CD4-positive, alpha-beta T cell treated with Interleukin-10 for 1 hour (primary cell): ENCODE measurements at places on chromosomes 4 and X.

DNA sequence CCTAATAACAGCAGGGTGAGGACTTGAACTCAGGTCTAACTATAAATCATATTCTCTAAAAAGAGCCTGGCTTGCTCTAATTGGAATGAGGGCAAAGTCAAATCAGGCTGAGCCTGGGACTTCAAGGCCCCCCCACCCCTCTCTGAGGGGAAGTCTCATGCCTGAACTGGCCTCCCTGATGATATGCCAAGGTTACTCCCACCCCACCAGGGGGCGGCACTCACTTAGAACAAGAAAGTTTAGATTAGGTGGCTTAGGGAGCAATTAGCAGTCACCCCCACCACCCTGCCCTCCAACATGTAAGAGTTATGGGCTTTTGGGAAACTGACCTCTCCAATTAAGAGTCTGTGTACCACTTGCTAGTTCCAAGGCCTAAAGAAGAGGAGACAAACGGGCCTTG lies 2.7 kb downstream of the FOXO4 start:
- peak; percentile 82 for DNase-seq

DNA sequence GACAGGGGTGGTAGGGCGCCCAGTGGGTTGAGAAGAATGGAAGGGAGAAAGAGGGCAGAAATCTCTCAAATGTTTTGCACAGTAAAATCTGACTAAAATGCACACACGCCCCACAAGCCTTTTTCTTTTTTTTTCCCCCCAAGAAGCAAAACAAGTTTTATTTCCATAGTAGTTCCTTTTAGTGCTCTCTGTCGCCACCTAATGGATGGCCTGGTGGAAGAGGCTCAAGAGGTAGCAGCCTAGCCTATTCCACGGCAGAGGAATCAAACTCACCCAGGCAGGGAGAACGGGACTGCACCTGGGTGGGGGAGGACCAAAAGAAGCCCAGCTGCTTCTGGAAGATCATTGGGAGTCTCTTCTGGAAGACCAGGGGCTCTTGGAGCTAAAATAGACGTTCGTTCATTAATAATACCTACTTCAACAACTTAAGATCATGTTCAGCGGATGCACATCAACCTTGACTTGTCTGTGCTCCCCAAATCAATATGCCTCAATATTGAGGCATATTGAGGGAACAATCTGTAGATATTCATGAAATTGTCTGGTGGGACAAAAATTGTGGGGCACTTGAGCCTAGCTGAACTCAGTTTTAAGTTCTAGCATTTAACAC lies 31.6 kb upstream of the IRAK1 start:
- DNase-seq, result peak; percentile 76

DNA sequence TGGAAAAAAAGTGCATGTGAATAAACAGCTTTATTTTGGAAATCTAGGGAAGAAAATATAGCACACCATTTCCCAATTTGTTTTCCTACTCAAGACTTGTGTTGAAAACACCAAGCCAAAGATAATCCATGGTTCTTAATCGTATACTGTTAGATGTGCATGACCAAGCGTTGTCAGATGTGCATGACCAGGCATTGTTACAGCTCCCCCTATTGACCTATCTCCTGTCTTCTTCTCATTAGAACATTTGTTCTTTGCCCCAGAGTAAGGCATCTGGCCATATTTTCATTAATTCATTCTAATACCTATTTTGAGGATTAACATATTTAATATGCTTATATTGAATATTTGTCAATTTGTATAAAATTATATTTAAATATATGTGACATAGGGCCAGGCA lies 14.4 kb upstream of the VCX start:
- DNase-seq, result no peak

GRCh38 chr4:120731561-120731960 lies 191.0 kb downstream of the PRDM5 start:
- DNase-seq, result no peak

DNA sequence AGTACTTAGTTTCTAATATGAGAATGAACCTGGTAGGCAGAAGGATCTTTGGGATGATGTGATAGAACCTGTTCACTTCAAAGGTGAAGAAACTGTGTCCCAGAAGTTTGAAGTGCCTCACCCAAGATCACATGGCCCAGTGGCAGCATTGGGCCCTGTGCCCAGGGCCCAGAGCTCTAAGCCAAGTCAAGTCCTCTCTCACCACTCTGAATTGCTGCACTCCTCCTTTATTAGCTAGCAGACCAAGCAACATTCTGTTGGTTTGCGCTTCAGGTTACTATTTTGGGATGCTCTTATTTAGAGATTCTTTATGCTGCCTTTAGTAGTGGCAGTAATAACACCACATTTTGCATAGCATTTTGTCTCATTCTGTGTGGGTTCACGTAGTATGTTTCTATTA lies 82.7 kb downstream of the PARM1 start:
- DNase-seq, result no peak

DNA sequence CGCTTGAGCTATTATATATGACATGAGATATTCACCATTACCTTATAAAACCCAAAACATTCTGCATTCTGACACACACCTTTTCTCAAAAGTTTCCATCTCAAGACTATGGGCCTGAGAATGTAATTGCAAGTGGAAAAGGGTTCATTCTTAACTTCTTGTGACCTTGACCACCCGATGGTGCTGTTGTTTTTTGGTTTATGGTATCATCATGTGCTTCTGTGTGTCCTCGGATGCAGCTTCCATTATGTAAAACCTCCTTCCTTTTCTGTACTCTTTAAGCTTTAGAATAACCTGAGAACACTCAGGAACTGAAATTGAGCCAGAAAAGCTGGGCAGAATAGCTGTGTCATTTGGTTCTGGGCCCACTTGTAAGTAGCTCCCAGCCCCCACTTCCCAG lies 16.2 kb upstream of the PUDP start:
- DNase-seq, result no peak

GRCh38 chr4:32226204-32226603 lies 1506.0 kb downstream of the PCDH7 start:
- no peak for DNase-seq

DNA sequence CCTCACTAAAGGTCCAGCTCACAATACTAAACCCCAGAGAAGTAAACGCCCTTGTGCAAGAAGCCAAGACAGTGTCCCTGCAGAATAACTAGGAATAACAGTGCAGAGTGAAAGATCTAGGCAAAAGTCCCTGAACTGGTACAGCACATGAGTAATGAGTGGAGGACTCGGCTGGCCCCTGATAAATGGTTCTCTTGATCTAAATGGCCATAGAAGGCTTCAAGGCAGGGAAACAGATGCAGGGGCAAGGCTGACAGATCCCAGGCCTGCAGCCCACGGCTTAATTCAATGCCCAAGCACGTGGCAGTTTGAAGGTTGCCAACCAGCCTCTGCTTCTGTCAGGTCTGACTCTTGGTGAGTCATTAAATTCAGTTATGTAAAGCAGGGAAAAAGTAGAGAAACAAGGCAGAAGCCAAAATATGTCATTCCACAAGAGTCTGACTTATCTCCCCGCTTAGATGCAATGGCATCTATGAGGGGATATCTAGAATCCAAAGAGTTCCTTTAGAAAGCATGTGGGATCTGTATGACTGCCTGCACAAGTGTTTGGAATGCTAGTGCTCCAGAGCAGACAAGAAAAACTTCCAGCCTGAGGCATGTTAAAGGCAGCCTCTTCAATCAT lies 121.3 kb downstream of the PRDM5 start:
- DNase-seq, result no peak

DNA sequence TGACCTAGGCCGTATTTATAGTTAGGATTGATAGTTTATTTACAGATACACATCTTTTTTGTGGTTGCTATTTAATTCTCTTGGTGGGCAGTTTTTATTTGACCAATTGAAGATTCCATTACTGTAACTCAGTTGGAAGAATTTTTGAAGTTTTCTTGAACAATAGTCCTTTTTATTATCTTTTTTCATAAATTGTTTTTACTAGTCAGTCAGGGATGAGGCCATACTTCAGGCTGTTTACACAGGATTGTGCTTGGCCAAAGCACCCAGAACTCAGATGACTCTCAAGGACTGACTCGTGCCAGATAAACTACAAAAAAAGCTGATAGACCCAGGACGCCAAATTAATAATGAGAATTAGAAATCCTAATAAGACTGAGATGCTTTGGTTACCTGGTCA lies 7.0 kb downstream of the HERC3 start:
- no peak for DNase-seq

DNA sequence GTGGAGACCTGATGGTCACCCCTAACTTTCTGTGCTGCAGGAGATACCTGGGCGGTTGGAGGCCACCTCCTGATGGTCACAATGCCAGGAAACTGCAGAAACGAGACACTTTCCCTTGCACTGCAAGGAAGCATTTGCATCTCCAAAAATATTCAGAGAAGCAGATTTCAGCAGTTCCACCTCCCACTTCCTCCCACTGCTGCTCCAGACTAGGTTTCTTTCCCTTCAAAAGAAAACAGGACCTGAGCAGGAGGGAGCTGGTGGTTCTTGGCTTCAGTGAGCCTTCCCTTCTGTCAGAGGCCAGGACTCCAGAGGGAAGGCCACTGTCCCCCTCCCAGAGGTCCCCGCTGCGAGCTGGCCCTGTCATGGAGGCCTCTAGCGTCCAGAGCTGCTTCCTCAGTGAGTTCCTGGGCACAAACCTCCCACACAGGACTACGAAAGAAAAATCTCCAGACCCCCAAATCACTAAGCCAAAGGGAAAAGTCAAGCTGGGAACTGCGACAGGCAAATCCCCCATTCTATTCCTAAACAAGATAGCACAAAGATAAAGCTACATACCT lies 35.9 kb downstream of the GPM6B start:
- DNase-seq, result no peak

DNA sequence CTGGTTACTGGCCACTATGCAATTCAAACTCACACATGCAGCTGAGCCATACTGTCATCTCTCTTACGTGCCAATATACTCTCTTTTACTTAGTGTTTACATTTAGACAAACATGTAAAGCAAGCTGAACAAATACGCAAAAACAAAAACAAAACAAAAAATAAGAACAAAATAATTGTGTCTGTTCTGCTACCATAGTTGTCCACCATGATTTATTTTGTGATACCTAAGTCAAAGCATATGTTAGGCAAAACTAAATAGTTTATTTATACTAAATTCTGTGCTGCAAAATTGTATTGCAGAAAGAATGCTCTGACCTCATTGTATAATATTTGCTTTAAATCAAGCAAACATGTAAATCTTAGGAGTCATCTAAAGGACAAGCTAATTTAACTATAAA lies 943.2 kb upstream of the AGA start:
- no peak for DNase-seq

GRCh38 chr4:144350706-144351105 lies 210.2 kb upstream of the GYPA start:
- no peak for DNase-seq

- no peak for DNase-seq
Observed at GRCh38 chrX:9730752-9731151, 34.9 kb downstream of the GPR143 start.

GRCh38 chr4:123444290-123444731 lies 47.7 kb downstream of the SPRY1 start:
- peak; percentile 15 for DNase-seq

DNA sequence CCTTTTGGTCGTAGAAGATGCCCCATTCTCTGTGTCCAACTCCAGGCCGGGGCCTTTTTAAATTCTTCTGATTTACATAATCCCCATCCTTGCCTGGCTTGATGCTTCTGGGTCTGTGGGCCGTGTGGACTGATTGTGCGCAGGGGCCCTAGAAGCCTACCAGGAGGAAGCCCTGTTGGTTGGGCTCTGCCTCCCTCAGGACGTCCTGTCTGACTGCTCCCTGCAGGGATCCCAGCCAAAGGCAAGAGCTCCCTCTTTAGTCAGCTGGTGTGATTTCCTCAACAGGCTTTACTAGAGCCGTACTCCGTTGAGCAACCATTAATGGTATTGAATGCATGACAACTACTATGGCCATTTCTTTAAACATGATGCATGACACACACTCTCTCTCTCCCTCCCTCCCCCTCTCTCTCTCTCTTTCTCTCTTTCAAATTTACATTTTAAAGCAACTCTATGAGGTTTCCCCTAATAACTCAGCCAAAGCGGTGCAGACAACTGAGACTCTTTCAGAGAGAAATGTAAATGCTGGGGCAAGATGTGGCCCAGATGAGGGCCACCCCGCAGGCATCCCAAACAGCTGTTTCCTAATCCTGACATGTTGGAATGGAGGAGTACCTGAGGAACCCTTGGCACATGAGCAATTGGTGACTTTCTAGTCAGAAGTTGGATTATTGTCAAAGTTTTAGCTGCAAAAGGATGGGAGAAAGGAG lies 117.3 kb downstream of the DRD5 start:
- DNase-seq, result no peak

- no peak for DNase-seq
Observed at GRCh38 chr4:125021189-125021588, 293.6 kb upstream of the FAT4 start.

DNA sequence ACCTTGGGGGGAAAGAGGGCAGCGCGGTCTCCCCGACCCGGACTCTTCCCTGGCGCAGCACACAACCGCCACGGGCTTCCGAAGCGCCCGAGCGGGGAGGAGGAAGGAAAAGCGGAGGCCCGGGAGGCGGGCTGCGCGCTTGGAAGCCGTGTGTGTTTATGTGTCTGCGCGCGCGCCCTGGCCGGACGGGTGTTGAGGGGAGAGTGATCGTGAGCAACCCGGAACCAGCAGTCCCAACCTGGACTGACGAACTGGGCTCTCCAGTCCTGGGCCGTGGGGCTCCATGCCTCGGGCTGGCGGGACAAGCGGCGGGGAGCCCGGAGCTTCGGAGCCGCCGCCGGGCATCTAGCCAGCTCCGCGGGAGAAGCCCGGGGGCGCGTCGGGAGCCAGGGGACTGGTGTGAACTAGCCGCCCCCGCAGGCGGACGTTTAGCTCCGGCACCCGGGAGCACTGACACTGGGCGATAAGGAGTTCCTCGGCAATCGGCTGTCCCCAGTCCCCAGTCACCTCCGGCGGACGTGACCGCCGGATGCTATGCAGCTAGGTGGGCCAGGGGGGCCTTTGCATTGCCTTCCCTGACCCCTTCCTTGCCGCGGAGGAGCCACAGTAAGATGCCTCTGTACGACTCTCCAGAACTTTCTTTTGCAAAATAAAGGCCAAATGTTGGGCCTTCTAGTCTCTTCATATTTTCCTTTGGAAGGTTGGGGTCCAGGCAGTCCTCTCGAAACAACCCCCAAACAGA lies 74.8 kb upstream of the BCOR start:
- no peak for DNase-seq

GRCh38 chrX:148204195-148204594 lies 223.1 kb downstream of the FMR1NB start:
- DNase-seq, result no peak

GRCh38 chrX:10167573-10167972 lies 10.8 kb downstream of the CLCN4 start:
- no peak for DNase-seq

GRCh38 chr4:67558493-67558892 lies at the start of gene STAP1:
Gene STAP1, plus strand, starts transcription at chr4:67558727. Its CDS starts 83 bp downstream, at chr4:67558810.
- peak; percentile 53 for DNase-seq

- no peak for DNase-seq
Observed at GRCh38 chr4:185323606-185324005, 72.1 kb downstream of the LRP2BP start.
